ENCODE measurements at places on chromosomes 5 and 9. TPM values are rescaled to one million over a fixed set of nuclear protein-coding genes. Genes with fewer than 3 reads are reported as not detected.

Gene NR4A3
- total RNA-seq: 4.7 TPM

Gene THOC3
- 48.6 TPM for total RNA-seq

Gene IL5
- not detected for total RNA-seq

Gene MYOT
- total RNA-seq: 254 TPM

Gene IFNB1
- not detected for total RNA-seq

All from tongue (tissue), 3 donors.